ENCODE measurements at places on chromosomes 12 and 14.

DNA sequence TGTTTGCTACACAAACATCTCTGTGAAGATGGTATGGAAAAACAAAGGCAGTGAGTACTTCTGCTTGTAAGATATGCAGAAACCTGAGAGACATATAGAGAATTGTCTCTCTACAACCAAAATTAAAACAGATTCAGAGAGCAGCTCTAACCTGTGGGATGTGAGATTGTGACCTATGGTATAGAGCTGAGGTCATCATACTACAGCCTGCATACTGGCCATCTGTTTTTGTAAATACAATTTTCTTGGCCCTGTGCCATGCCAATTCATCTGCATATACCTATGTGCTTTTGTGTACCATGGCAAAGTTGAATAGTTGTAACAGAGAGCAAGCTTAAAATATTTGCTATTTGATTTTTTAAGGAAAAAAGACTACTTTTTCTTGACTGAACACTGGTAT lies 99.6 kb downstream of the LMO3 start:
- DNase-seq = no peak

DNA sequence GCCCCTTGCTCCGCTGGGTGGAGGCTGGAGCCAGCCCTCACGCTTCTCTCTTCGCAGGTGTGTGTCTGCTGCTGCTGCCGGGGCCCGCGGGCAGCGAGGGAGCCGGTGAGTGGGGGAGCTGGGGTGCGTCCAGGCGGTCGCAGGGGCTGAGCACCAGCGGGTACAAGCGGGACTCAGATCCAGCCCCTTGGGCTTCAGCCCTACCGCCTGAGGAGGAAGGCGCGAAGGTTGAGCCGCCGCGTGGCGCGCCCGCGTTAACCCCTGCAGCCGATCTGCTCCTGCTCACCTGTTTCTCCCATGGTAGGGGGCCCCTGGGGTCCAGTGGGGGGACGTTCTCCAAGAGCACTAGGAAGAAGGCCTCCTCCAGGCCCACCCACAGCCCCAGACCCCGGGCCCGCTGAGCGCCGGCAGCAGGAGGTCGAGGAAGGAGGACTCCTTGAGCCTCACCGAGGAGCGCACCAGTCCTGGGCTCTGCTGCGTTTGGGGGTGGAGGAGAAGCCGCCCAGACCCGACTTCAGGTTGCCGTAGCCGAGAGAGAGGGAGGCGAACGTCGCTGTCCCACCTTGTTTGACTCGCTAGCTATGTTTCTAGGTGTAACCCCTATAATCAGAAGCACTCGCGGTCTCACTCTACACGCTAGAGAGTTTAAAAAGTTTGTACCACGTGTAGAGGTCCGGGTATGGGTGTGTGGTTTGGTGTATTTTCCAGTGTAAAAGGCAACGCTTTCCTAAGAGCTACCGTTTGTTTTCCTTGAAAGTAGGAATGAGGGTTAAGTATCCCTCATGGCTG lies 834 bp downstream of the COCH start:
- no peak for DNase-seq

DNA sequence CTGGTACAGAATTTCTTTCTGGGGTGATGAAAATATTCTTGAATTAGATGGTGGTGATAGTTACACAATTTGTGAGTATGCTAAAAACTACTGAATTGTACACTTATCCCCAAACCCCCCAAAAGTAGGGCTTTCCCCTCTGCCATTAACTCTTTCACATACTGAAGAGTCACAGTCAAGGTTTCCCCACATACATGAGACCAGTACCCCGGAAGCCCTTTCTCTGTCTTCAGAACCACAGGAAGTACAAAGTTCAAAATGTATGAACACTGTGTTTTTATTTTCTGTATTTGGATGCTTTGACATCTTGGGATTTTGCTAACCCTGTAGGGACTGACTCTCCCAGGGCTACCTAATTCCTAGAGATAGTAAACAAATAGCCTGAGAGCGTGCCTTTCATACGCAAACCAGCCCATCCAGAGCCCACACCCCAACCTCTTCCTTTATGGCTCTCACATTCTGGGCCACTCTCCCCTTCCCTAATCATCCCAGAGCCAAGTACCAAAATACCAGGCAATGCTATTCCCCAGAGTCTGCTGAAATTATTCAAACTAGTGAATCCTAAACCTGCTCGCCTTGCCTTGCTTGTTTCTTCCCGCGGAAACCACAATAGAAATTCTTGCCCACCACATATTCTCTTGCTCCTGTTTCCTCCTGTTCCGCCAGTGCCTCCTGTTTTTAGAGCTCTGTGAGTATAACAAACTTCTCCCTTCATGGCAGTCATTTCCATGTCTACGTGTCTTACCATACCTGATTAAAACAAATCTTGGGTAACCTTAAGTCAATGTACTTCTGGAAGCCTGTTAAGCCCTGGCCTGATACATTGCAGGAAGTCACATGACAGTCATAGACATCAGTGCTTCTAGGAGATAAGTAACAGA lies 524.8 kb downstream of the FUT8 start:
- DNase-seq = no peak

- DNase-seq = no peak
Measured at GRCh38 chr14:104267895-104268294, 129.5 kb downstream of the KIF26A start.

DNA sequence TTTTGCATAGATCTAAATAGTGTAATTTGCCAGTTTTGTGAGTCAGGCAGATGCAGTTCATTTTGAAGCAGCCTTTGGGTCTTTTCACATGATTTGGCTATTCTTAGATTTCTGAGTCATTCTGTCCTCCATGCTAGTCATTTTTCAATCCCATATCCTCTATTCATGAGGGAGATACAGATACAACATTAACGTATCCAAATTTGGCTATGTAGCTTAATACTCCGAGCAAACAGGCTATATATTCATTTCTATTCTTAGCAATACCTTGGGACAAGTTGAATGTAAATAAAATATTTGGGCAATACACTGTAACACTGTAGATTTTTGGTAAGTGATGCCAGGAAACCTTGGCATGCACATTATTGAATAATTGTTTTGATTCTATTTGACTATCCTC lies 270.7 kb upstream of the PDE3A start:
- DNase-seq = no peak

DNA sequence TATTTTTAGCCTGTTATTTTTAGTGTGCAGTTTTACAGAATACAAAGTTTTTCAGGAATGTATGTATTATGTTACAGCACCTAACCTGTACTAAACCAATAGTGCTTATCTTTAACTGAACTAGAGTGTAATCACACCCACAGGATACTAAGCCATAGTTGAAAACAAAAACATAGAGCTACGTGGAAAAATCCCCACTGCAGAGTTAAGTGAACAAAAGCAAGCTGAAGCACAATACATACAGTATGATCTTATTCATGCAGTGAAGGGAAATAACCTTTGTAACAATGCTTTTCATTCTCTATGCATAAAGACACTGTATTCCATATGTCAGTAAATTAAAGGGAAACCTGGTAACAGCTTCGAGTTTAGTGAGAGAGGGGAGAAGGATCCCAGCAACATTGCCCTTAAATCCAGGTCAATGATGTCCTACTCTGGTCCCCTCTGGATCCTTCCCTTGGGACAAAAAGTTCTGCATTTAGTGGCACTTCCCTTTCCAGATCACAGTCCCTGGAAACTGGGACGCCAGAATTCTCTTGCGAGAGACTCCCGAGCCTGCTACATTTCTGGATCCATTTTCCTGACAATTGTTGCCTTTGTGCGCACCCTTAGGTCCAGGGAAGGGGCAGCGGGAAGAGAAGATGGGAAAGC lies 121.3 kb upstream of the CCND2 start:
- no peak for DNase-seq

GRCh38 chr14:47277703-47278102 lies 397.7 kb downstream of the MDGA2 start:
- DNase-seq = no peak

DNA sequence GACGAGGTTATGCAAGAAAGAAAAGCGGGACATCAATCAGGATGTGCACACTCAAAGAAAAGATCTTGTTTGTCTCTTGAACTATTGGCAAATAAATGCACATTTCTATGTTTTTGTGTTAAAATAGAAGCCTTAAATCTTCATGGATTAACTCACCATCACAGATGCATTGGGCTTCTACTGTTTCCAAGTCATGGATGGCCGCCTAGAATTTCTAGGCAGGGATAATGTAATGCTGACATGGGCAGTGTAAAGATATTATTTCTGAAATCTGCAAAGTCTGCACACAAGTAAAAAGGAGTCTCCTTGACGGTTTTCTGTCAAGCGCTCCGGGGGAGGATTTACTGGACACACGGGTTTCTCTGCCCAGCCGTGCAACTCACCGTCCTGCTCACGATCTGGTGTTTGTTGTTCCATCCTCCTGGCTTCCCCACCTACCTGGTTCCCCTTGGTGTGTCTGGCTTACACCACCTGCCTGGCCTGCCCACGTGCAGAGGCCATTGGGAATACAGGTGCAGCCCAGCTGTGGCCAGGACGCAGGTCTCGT lies 103.3 kb upstream of the FZD10 start:
- no peak for DNase-seq

DNA sequence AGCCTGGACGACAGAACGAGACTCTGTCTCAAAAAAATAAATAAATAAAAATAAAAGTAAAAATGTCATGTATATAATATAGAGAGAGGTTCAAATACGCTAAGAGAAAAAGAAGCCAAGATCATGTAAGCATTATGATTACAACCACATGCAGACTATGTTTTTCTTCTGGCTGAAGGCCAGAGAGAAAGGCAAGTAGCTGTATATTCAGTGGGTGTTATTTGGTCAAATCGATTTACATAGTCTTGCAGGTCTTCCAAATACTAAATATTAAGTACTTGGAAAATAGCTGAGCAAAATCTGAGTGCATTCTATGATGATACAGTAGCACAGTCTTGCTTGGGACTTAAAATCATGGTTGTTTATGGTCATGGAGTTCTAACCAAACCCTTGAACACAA lies 758.0 kb downstream of the DIO2 start:
- no peak for DNase-seq

DNA sequence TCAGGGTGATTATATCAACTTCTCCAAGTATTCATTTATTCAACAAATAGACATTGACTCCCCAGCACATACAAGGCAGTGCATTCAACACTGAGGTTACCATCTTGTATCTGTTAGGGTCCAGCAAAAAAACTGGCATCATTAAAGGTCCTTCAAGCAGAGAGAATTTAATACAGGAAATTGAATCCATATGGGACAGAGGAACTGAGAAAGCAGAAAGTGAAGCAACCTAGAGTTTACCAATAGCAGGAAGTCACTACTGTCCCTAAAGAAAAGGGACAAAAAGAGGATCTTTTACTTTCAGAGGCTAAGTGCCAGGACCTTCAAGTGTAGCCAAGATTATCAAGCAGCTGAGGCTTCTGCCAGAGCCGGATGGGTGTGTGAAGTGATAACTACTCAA lies 237.8 kb upstream of the TBX3 start:
- DNase-seq = no peak

GRCh38 chr14:27917896-27918295 lies 848.7 kb upstream of the FOXG1 start:
- no peak for DNase-seq

GRCh38 chr12:58532855-58533608 lies 387.3 kb downstream of the LRIG3 start:
- no peak for DNase-seq

GRCh38 chr14:68780358-68781160 lies 12.3 kb downstream of the ZFP36L1 start:
- DNase-seq = no peak

DNA sequence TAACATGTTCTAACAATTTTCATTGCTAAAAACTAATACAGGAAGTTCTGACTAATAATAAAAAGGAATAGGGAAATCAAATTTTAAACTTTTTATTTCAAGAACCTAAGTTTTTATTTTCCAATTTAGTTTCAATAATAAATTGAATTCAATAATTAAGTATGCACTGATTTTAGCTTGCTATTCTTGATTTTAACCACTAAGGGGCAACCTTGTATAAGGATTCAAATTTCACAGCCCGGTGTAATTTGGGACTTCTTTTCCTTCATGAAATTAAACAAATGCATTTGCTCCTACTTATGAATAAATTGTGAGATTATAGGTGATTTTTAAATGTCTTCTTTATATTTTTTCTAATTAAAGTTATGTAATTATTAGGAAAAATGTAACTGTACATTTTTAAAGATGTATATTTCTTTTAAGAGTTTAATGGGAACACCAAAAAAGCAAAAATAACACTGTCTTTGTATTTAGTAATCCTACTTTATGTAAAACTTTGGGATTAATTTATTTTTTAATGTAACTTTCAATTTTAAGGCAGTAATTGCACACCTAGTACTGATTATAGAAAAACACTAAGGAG lies 241.4 kb upstream of the PDZRN4 start:
- no peak for DNase-seq

- no peak for DNase-seq
Measured at GRCh38 chr12:123696646-123697045, 15.5 kb upstream of the ATP6V0A2 start.

GRCh38 chr12:13811061-13811460 lies 170.3 kb downstream of the GRIN2B start:
- no peak for DNase-seq

GRCh38 chr14:26414926-26415325 lies 182.9 kb downstream of the NOVA1 start:
- DNase-seq = no peak

DNA sequence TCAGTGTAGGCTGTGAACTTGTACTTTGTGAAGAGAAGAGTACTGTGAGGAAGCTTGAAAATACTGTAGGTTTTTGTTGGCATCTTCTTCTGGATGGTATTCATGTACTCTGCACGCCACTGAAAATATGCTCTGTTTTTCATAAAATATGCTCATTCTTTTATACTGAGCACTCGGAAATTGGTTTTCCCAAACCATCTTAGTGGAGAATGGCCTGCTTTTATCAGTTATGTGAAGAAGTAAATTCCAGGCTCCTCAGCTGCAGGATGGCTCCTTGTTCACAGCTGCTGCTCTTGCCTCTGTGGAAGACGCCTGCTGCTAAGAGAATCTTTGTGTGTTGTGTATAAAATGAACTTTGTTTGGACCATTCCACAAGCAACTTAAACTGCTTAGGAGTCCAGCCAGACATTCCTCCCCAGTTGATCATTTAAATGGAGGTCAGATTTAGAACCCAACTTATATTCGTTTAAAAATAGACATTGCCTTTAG lies 443.5 kb upstream of the RGS6 start:
- DNase-seq = no peak

DNA sequence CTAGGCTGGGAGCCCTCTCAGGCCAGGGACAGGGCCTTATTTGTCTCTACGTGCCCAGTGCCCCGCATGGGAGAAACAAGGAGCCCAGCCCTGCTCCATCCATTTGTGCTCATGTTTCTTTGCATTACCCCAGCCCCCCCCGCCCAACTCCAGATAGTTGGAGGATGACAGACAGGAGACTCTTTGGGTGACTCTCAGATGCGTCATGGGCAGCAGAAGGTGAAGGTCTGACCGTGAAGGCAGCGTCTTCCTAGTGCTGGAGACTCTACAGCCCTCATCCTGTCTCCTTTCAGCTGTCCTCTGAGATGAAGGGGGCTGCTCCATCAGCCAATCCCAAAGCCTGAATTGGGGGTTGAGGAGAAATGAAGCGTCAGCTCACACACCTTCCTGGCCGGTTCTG lies 283 bp upstream of the PSMB11 start:
- no peak for DNase-seq

GRCh38 chr12:60191676-60192359 lies 596.0 kb downstream of the SLC16A7 start:
- DNase-seq = no peak
